Stimulated activated CD8-positive, alpha-beta memory T cell treated with anti-CD3 and anti-CD28 coated beads, Interleukin-2, amount 100 ng/mL, for 1 hour (primary cell): ENCODE measurements at places on chromosomes 7 and 10.

DNA sequence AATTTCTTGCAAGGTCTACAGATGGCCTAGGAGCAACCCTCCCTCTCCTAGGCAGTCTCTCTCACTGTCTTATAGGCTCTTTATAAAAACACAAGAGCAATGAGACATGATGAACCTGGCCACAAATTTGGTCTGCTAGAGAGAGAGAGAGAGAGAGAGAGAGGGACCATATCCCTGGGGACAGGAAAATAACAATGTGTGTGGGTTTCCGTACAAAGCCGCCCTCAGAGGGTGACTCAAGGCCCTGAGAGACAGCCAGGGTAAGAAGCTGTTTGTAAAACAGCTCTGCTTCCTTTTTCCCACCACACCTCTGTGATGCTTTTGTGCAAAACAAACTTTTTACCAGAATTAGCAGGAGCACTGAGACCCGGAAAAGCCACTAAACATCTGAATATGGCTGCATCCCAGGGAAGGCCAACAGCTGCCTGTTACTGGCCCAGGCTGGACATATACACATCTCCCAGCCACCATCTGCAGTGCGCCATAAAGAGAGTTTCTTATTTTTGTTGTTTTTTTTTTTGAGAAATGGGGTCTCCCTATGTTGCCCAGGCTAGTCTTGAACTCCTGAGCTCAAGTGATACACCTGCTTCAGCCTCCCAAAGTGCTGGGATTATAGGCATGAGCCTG, 18.4 kb downstream of the GIMAP5 start:
- peak; percentile 49 for DNase-seq

DNA sequence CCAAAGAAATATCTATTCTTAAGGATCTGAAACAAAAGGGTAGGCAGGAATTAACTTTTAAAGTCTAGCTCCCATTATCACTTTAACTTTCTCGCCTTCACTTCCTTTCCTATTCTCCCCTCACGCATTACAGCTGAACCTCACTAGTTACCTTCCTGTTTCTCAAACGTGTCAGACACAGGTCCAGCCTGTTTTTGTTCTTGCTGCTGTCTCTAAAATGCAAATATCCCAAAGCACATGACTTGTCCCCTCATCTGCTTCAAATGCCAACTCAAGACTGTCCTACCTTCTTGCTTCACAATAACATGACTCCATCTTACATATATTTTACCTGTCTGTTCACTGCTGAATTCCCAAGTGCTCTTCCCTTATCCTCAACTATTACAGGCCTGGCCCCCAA, 17.6 kb downstream of the ZDHHC6 start:
- DNase-seq, result no peak

- DNase-seq, result no peak
Observed at GRCh38 chr7:80095545-80095944, 39.1 kb upstream of the GNAI1 start.

GRCh38 chr10:71564194-71564820, 155.3 kb downstream of the C10orf105 start:
- DNase-seq, result no peak

- no peak for DNase-seq
Observed at GRCh38 chr10:113431398-113432160, 121.3 kb upstream of the HABP2 start.

DNA sequence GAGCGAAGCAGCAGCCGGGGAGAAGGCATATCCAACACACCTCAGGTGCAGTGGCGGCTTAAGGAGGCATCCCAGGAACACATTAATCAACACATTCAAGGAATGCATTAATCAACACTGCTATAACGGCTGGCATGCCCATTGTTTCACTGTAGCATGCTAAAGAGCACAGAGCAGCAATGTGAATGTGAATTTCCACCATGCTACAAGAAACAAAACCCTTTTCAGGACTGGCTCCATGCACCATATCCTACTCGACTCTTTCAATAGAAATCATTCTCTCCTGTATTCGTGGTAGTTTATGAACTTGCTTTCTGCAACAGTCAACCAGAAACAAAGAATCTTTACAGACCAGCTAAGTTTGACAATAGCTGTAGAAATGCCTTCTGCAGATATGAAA, 149.0 kb downstream of the NRCAM start:
- DNase-seq, result no peak

DNA sequence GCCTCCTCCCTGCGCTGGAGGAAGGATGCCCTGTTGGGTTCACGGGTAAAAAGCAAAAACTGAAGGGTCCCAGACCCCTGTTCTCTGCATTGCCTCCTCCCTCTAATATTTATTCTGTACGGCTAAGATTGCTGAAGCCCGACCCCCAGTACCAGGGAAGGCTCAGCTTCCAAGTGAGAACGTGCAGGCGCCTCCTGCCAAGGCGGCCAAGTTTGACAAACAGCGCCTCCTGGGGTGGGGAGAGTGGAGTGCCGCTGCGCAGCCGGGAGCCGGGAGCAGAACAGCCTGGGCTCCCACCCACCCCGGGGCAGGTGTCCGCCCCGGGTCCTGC, 4.7 kb upstream of the EBF3 start:
- DNase-seq, result no peak

GRCh38 chr10:119414081-119414611, 128.4 kb downstream of the RGS10 start:
- DNase-seq, result no peak

- DNase-seq, result no peak
Observed at GRCh38 chr10:118590334-118590733, 5.1 kb downstream of the PRLHR start.

- DNase-seq, result no peak
Observed at GRCh38 chr10:3671386-3671955, 113.5 kb downstream of the KLF6 start.

GRCh38 chr10:30647089-30647488, 17.5 kb upstream of the LYZL2 start:
- DNase-seq, result no peak

GRCh38 chr10:33258967-33259366, 75.5 kb downstream of the NRP1 start:
- DNase-seq, result no peak

DNA sequence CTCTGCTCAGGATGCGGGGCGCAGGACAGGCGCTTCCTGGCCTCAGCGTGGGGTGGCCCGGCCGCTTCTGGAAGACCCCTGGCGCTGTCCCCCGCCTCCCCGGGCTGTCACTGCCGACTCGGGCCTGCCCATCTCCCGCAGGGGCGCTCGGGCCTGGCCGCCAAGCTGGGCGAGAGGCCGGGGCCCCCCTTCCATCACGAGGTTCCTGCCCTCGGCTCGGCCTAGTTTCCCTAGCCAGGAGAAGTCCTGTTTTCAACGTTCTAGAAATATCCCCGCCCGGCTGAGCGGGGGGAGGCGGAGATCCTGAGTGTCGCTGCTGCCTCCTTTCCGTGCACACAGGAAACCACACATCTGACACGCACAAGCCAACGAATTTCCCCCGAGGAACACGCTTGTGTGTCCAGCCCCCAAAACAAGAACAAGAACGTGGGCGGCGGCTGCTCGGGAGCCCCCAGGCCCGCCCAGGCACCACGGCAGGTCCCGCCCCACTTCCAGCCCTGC, 33.7 kb downstream of the AP5Z1 start:
- no peak for DNase-seq

GRCh38 chr10:6514844-6515780, 65.0 kb downstream of the PRKCQ start:
- no peak for DNase-seq

DNA sequence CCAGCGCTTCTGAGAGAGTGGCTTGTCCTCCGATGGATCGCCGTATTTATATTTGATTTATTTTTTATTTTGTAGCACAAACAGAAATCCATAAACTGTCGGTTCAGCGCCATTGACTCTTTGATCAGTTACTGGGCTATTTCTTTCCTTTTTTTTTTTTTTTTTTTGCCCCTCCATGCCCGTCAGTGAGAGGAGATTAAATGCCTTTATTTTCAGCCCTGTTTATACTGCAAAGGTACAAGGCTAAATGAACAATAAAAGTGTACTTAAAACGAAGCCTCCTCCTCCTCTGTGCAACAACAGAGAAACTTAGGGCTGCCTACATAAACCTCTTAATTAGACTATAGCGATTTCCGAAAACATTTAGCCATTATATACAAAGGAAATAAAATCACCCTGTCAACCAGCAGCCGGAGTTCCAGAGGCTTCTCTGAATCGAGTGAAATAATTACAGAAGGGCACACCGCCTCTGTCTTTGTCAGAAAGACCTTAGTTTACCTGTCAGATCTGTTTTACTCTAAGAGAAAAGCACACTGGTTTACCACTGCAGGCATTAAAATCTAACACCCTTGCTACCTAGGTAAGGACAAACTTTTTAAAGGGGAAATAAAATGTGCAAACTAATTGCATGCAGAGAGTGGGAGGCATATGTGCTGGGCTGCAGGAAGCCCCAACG, 3.5 kb downstream of the EBF3 start:
- no peak for DNase-seq

DNA sequence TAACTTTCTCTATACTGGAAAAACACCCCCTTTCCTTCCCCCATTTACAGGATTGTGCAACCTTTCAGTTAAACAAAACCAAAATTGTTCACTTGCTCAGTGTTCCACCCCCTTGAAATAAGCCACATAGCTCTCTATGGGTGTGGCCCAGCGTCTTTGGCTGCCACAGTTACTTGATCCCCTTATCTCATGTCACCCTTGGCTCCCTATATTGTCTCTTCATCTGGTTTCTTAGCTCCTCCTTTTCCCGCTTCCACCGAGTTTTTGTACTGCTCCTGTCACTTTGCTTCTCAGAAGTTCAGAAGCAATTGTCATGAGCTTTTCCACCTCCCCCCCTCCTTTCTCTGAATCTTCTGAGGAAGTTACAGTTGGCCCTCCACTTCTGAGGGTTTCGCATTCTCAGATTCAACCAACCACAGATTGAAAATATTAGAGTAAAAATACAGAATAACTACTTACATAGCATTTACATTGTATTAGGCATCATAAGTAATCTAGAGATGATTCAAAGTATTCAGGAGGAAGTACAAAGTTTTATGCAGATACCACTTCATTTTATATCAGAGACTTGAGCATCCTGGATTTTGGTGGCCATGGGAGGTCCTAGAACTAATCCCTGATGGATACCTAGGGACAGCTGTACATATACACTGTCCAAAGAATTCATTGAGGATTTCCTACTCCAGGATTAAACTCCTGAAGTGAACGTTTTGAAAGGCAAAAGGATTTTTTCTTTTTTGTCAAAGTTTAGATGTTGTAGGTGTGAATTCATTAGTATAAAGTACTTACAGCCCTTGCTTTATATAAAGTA, 60.4 kb downstream of the ADD3 start:
- DNase-seq, result peak; percentile 21

DNA sequence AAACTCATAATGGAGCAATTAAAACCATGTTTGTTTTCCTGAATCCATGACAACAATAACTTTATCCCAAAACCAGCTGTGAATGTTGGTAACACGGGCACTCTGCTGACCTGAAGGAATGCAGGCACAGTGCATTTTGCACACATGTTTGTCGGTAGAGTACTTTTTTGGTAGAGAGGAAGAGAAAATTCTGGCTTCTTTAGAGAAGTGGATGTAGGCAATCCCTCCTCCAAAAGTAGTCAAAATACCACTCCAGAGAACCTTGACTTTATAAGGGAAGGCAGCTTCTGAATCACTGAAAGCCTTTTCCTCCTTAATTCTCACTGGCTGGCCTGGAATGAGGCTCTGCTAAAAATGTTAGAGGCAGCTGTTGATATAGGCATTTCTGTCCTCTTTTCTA, 15.8 kb upstream of the ACTA2 start:
- DNase-seq, result no peak

DNA sequence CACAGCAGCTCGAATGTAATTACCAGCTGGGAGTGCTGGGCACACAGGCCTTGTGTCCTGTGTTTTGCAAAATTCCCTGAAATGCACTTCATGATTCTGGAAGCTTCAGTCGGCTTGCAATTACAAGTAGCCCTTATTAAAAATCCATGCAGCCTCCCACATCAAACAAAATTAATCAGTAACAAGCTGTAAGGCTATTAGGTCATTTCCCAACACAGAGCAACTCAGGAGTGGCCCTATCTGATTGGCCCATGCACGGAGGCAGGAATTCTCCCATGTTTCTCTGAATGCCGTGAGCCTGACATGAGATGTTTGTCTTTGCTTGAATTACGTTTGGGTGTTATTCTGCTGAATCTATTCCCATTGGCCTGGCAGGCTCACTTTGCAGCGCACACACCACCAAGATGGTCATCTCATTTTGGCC, 36.9 kb downstream of the FOXL3 start:
- no peak for DNase-seq

DNA sequence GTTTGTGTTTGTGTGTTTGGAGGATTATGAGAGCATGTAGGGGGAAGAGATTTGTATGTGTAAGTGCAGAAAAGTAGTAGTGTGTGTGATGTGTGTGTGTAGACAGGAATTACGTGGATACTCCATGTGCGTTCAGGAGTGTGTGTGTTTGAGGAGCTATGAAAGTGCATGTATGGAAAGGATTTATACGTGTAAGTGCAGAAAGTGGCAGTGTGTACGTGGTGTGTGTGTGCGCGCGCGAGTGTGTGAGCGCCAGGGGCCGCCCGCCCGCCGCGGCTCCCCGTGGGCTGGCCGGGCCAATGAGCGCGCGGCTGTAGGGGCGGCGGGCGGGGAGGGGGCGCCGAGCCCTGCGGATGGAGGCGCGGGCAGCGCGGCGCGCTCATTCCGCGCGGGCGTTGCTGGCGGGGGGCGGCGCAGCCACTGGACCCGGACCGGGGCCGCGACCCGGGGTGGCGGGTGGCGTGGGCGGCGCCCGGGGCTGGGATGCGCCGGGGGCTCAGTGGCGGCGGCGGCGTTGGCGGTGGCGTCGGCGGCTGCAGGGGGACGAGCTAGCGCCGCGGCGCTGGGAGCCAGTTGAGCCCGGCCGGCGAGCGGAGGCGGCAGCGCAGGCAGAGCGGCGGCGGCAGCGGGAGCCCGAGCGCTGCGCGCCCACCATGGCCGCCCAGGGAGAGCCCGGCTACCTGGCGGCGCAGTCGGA, at the start of gene BICC1:
Gene BICC1 (plus strand): TSS at position 382 of the 697 bp plus-strand sequence. CDS start 272 bp downstream, at position 654.
- no peak for DNase-seq

GRCh38 chr7:69896121-69896520, 297.8 kb downstream of the AUTS2 start:
- DNase-seq, result no peak

DNA sequence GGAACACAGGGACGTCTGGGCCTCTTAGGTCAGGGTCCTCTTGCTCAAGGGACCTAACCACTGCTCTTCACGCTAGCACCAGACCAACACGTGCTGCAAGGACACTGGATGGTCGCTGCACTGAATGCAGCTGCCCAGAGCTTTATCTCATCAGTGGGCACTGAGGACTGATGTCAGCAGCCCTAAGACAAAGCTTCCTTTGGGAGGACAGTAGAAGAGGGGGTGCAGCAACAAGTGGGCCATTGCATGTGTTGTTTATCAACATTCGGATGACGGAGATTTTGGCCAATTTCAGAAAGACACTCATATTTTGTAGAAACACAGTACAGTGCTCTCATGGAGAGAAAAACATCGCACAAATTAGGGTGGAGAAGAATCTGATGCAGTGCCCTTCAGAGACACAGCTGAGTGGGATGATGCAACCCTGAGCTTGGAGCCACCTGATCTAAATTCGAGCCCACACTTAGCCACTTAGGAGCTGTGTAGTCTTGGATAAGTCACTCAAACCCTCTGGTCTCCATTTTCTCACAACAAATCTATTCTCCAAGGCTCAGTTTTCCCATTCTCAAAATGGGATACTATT, 1.7 kb downstream of the OPALIN start:
- no peak for DNase-seq

GRCh38 chr7:157926107-157926506, 589.3 kb downstream of the DNAJB6 start:
- no peak for DNase-seq
